ENCODE measurements at places on chromosomes 11 and 22.

DNA sequence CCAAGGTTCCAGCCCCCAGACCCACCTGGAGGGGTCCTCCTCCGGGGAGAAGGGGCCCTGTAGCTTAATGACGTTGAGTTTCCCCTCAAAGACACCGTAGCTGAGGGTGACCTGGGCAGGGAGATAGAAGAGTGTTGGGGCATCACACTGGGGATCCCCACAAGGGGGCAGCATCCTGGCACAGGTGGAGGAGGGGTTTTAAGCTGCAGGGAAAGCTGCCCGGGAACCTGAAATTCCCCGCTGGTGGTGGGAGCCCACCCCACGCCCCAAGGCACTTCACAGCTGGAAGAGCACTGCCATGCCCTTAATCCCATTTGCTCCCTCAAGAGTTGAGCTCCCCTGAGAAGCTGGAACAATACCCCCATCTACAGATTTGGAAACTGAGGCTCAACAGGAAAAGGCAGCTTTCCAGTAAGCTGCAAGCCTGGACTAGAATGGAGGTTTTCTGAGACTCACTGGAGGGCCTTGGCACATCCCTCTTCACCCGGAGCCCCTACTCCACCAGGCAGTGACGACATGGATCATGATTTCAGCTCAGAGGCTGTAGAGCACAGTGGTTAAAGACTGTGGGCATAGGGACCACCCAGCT is 13.7 kb downstream of the MFNG start:
- DNase-seq = no peak

GRCh38 chr11:68581439-68581838 is 102.9 kb upstream of the GAL start:
- no peak for DNase-seq

DNA sequence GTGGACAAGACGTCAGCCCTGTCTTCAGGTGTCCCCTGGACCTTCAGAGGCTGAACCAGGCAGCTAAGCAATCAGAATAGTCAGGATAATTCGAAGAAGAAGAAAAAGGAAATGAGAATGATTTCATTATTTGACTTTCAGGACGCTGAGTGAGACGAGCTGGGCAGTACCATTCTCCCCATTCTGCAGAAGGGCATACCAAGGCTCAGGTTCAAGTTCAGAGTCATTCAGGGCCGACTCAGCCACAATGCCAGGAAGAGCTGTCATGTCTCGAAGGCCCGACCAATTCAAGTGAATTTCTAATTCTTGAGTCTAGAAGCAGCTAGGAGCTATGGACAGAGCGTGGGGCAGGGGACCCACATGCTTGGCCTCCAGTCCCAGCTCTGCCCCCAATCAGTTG is 33.8 kb upstream of the CD82 start:
- DNase-seq = no peak

DNA sequence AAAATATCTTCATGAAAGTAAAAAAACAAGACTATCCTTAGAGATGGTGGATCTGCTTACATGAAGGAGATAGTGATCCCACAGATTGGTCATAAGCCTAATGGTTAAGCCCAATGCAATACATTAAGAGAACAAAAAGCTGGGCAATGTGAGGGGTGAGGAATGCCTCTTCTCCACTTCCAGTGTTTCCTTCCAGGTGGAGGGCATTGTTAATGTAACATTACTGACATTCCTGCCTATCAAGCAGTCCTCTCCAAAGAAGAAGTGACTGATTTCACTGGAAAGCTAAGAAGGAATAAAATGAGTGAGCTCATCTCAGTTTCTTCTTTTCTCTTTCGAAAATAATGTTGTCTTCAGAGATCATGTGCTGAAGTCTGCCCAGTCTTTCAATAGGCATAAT is 207.8 kb downstream of the RAB38 start:
- DNase-seq = no peak

- DNase-seq = no peak
Observed at GRCh38 chr22:20951151-20951931, 15.7 kb upstream of the AIFM3 start.

GRCh38 chr22:36839356-36840073 is 21.3 kb upstream of the NCF4 start:
- no peak for DNase-seq

DNA sequence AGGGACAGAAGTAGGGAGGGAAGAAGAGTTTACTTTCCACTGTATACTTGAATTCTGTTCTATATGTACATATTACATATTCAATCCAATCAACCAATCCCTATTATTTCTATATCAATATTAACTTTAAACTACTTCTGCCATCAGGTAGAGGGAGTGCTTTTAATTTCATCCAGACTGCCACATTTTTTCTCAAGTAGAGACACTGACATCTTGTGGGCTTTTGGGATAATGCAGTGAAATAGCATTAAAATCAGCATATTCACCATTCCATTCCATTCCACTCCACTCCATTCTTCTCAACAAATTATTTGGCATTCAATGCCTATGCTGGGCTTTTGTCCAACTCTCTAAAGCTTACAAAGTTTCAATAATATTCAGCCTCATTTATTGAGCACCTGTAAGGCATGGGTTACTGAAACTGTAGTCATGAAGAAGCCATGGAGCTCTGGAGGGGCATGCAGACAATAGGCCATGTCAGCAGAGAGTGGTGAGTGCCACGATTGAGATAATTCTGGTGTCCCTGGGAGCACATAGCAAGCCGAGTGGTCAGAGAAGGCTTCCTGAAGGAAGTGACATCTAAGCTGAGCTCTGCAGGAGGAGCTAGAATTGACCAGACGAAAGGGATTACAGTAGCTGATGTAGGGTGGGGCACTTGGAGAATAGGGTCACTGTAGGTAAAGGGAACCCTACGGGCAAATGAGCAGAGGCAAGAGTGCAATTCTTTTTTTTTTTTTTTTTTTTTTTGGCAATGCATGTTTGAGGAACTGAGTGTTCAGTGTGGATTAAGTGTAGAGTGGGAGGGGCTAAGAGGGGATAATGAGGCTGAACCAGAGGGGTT is 12.8 kb upstream of the CLPB start:
- DNase-seq = no peak

DNA sequence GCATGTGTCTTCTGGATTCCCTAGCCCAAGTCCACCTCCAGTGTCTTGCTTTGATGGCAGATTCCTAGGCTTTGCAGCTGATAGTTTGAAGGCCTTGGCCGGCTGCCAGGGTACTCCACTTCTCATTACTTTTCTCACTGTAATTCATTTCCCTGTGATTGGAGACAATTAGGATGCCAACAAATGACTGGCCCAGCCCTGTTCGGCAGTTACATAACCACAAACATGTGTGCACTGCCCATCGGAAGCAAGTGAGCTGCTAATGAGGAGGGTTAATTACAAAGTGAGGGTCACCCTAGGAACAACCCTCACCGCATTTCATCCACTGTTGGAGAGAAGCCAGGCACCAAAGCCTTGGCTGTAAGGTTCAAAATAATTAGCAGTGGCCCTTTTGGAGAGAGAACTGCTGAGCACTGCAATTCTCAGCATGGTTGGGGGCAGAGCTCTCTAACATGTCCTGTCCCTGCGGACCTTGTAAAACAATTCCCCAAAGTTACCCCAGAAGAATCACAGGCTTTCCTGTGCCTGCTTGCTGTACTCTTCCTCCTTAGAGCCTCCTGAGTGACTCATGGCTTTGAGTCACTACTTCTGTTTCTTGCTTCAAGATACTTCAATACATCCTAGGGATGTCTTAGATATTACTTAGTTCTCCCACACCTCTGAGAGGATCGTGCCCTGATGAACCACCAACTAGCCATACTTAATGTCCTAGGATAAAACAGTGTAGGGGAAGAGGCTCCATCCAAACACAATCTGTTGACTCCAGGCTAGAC is 109.7 kb upstream of the GALNT18 start:
- DNase-seq = no peak

GRCh38 chr22:20644071-20644642 is 129.8 kb upstream of the SERPIND1 start:
- DNase-seq = no peak

- no peak for DNase-seq
Observed at GRCh38 chr11:8028766-8029165, 41.6 kb downstream of the EIF3F start.

DNA sequence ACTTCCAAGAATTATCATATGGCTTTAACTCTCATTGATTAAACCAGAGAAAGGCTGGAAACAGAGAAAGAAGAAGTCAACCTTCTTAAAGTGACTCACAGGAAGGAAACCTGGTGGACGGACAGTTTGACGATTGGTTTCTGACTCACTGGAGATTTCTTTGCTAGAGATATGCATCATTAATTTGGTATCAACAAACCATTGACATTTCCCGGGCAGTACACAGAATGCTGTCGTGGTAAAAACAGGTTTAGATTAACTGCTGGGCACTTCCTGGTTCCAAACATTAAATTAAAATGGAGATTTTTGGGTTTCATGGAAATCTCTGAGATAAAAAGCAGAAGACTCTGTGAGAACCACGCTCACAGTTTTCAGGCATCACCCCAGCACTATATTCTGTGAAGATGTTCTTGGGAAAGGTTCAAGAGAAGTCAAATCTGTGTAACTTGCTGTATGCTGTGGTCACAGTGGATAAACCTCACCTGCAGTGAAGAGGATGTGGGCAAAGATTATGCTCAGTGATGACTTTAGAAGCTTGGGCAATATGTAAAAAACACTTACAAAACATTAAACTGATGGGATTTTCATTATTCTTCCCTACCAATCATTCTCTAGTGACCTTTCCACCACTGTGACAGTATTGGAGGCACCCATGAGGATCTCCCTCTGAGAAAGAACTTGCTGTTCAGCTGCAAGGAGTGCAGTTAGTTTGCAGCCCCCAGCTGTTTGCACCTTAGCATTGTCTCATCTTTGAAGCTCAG is 61.1 kb upstream of the CD44 start:
- DNase-seq = no peak

DNA sequence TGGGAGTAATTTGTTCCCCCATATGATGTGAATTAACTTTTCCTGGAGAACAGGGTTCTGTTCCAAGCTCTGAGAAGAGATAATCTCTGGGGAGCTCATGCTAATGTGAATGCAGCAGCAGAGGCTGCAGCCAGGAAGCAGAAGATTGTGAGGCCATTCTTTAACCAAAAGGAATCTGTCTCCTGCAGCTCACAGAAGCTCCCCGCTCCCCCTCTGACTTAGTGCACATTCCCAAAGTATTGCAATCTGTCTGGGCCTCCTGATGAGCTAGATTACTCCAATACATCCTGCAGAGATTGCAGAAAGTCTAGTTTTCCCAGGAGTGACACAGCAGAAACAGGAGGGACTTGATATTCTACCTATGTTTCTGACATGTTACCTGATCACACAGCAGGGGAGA is 420.6 kb upstream of the FAT3 start:
- DNase-seq = no peak

- DNase-seq = no peak
Observed at GRCh38 chr11:60852117-60852981, 3.4 kb downstream of the PTGDR2 start.

- DNase-seq = no peak
Observed at GRCh38 chr11:98180511-98180910, 840.2 kb upstream of the CNTN5 start.

- DNase-seq = no peak
Observed at GRCh38 chr11:93411705-93412104, 81.2 kb downstream of the DEUP1 start.

DNA sequence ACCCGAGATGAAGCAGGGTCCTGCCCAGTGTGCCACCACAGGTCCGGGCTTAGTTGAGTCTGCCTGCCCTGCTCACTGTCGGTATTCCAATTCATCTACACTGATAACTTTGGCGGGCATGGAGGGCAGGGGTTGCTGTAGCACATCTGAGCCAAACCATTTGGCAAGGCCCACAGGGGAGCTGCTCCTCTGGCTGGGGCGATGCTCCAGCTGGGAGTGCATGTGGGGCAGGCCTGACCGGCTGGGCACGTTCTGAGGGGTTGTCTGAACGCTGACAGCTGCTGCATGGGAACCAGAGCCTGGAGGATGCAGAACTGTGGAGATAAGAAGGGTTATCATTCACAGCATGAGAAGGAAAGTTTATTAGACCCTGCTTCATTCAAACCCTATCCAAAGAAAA is 40.4 kb downstream of the DRG1 start:
- no peak for DNase-seq

DNA sequence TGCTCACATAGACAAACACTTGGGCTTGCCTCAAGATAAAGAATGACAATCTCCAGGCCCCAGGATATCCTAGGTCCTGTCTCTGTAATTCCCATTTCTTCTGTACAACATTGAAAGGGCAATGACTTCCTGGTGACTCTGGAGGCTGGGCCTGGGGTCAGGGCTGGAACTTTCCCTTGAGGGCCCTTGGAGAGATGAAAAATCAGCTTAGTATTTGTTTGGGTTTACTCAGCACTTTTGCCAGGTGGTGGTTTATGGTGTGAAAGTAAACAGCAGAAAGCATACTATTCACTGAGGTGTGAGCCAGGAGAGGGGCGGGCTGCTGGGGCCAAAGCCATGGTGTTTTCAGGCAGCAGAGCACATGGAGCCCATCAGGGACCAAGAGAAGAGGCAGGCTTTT is 214.7 kb upstream of the NARS2 start:
- no peak for DNase-seq

- no peak for DNase-seq
Observed at GRCh38 chr11:34161812-34162492, 56.5 kb downstream of the NAT10 start.

DNA sequence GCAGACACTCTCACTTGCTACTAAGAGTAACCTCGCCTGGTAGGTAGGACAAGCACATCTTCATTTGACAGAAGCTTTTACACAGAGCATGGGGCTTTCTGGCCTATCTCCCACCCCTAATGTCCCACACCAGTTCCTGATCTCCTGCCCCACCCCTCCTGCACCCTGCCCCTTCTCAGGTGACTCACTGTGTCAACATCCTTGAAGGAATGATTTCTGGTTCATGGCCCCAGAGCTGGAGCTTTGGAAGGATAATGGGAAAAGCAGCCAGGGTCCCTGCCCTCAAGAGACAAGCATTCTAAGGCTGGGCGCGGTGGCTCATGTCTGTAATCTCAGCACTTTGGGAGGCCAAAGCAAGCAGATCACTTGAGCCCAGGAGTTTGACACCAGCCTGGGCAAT is 47.2 kb downstream of the LRFN4 start:
- no peak for DNase-seq

DNA sequence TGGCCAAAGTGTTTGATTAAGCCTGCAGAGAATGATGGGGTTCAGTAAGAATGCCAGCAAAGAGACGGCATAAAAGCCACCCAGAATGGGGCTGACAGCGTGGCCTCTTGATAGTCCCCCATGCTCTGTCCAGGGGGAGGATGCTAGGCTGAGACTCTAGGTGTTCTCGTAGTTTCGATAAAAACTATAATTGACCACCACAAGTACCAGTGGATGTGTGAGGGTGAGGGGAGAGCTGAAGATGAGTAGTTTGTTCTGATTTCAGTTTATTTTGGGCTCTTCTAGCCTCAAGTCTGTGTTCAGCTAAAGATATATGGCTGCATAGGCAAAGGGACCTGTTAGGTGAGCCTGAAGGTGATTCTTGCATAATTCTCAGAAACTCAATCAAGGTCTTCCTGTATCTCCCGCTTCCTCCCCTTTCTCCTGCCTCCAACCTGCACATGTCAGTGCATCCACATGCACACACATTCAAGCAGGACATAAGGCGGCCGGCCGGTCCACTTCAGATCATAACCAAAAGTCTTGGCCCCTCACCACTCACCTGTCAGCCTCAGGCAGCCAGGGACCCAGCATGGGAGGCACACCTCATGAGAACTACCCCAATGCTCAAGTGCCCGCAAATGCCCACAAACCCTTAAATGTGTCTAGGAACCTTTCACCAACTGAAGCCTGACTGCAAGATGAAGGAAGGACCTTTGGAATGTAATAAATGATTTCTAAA is 31.2 kb downstream of the FLI1 start:
- DNase-seq = no peak

- DNase-seq = no peak
Observed at GRCh38 chr11:45224766-45225165, 61.4 kb downstream of the SYT13 start.

All from hypothalamus (tissue), 51 donors.